ENCODE measurements at places on chromosomes 1 and 21. TPM values are rescaled to one million over a fixed set of nuclear protein-coding genes. Genes with fewer than 3 reads are reported as not detected.
A peak's percentile ranks its signal among the peaks of the same experiment; 100 is the strongest.

DNA sequence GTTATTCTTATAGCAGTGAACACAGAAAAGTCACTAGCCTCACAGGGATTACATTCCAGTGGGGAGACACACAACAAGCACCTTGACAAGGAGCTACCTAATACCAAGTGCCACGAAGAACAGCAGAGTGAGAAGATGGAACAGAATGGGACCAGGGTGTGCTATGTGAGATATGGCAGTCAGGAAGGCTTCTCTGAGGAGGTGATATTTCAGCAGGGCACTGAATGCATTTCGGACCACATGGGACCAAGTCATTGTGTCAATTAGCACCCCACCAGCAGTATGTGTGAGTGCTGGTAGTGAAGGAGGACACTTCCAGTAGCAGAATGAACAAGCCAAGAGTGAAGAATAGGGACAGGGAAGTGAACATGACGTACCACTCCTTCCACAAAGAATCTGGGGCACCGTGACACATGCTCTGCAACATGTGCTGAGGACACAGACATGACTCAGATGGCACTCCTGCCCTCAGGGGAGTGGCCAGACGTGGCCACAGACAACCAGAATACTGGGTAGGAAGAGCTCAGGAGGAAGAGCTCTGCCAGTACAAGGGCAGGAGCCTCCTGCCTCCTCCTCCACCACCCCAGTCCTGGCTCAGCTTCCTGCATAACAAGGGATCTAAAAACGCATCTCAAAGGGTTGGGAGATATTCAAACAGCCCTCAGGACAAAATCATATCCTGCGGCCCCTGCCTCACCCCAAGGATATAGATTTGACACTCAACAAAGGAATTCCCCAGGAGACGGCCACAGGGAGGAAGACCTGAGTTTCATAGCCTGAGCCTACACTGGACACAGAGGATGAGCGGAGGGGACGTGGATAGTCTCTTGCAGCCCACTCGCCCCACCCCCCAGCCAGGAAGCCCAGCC is 102.5 kb downstream of the TRABD2B start:
- peak; percentile 17 for DNase-seq

DNA sequence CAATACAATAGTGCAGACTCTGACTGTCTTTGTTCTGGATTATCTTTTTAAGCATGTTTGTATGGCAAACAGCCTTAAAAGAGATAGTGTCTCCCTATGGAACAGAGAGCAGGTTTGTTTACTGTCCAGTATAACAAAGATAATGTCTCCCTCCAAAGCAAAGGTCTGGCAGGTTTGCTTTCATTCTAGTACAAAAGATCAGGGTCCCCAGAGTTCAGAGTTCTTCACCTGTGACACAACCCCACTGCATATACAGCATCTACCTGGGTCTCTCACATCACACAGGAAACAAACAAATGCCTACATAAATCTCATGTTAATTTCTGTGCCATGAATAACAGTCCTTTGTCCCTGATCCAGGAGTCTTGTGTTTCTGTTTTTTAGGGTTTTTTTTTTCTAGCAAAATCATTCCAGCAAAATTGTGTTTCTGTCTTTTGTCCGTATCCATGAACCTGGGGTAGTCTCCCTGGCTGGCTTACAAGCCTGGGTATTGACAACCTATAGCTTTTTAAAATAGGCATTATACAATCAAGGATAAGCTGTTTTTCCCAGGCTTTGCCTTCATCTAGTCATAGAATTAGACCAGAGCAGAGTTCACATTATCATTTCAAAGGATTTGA is 89.4 kb upstream of the PTBP2 start:
- no peak for DNase-seq

- DNase-seq: peak; percentile 10
Measured at GRCh38 chr1:20666146-20666545, 5.0 kb upstream of the DDOST start.

DNA sequence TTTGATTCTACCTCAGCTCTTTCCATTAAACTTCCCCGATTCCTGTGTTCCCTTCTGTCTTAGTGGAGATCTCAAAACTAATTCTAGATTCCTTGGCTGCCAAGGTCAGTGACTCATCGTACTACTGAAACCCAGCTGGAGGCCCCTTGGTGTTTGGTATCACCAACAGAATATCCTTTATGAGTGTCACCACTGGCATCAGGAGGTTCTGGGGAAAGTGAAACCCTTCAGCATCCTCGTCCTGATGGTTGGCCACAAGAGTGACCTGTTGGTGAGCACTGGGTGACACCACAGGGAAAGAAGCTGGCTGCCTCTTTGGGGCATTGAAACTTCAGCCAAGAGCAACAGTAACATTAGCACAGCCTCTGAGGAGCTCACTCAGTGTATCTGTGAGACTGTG is 9.6 kb downstream of the RAB42 start:
- DNase-seq: peak; percentile 39

DNA sequence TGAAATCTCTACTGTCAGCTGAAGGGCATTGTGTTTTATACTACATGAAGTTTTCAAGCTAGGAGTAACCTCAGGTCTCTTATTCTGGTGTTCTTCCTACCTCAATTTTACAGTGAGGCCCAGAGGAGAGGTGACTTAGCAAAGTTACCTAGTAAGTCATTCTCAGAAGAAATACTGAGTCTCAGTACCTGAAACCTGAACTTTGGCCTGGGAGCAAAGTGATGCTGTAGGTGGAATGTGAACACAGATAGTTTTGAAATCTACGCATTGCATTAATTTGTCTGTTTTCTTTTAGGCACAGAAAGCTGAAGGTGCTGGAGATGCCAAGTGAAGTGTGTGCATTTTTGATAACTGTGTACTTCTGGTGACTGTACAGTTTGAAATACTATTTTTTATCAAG is 2.6 kb downstream of the HMGN2 start:
- DNase-seq: no peak

DNA sequence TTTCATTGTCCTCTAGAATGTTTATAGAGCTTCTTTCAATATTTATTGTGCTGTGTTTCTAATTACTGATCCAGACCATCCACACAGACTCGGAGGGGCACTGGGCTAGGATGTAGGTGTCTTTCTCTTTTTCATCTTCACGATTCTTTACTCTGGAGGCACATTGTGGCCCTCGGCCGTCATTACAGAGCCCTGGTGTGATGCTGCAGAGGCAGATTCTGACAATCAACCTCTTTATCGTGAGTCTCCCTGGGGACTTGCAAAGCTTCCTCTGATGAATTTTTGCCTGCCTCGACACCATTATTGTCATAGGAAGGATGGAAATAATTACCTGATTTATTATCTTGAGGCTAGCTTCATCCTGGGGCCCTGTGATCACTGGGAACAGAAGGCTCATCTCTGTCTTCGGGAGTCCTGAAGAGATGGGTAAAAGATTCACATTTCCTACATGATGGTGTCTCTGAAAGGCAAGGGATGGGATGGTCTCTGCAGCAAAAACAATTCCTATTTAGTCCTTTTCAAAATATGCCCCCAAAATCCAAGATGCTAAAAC is 89.4 kb downstream of the SEC16B start:
- DNase-seq: no peak

DNA sequence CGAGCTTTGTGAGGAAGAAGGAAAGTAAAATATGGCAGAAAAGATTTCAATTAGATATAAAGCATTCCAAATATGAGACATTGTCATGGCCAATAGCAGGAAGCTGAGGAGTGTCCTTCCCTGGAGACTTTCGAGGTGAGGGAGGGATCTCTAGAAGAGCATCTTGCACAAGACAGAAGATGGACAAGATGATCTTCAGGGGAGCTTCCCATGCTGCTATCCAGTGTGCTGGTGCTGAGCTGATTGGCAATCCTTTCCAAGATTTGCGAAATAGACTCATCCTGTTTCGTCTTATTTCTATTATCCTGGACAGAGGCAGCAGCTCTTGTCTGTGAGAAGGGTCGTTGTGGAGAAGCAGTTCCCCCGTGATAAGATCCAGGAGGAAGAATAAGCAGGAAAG is 342.0 kb upstream of the CAMK1G start:
- no peak for DNase-seq

DNA sequence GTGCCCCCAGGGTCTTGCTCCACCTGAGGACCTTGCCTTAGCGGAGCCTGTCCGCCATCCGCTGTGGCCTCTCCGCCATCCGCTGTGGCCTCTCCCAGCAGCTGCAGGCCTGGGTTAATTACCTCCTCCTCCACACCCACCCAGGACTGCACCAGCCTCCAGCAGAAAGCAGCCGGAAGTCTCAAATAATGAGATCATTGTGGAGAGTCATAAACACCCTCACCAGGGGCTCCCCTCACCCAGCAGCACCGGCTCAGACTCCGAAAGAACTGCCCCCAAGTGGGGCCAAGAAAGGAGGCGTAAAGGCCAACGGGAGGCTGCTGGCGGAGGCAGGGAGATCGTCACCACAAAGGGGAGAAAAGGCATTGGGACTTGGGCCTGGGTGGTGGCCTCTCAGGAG is 10.7 kb upstream of the GPR153 start:
- DNase-seq: no peak

DNA sequence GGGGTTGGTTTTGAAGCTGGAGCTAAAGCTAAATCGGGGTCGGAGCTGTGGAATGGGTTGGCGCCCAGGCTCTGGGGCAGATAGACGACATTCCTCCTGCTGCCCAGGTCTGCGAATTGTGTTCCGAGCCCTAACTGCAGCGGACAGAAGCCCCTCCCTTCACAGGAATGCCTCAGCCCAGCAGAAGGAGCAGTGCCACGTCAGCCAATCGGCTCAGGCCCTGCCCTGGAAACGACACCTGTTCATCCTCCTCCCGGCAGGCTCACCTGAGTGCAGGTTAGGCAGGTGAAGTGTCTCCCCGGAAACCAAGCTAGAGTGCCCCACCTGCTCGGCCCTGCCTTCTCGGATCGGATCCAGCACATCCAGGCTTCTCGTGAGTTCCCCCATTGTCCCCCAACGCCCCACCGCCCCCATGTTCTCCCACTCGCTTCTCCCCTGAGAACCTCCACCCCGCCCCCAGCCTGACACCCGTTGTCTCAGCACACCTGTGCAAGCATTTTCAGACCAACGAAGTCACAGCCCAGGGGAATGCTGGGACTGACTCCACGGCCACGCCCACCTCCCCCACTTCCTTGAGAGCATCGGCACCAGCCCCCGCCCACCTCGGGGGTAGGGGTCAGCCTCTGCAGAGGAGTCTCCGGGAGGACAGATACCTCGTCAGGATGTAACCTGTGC is 775 bp downstream of the TMEM125 start:
- DNase-seq: no peak

Gene HSD3B2
- not detected for polyA plus RNA-seq
